ENCODE measurements at places on chromosomes 2 and 18.

DNA sequence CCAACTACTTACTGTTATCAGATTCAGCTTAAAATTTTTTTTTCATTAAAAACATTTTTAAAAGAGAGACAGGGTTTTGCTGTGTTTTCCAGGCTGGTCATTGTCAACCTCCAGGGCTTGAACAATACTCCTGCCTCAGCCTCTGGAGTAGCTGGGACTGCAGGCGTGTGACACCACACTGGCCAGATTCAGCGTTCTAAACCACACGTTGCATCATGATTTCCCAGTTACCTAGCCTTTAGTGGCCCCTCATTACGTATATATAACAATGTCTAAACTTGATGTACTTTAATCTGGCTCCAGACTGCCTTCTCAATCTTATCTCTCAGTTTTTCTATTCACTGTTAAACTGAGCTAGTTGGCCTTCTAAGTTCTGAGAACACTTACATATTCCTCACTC is 89.6 kb downstream of the COMMD1 start:
- DNase-seq, result no peak

GRCh38 chr2:228697456-228697855 is 516.0 kb upstream of the SPHKAP start:
- DNase-seq, result no peak

DNA sequence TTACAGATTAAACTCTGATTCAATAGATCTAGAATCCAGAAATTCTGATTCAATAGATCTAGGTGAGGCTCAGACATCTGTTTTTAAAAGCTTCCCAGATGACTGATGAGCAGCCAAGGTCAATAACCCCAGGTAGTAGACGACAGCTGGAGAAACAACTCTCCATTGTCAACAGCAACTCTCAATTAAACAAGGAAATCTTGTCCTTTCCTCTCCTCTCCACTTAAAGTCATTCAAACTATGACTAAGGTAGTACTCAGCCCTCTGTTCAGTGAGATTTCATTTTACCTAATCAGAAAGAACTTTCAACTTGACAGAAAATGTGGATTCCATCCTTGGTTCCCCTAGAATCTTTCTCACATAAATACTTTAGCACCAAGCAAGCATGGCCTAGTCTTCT is 94.6 kb upstream of the SCG2 start:
- DNase-seq, result no peak

DNA sequence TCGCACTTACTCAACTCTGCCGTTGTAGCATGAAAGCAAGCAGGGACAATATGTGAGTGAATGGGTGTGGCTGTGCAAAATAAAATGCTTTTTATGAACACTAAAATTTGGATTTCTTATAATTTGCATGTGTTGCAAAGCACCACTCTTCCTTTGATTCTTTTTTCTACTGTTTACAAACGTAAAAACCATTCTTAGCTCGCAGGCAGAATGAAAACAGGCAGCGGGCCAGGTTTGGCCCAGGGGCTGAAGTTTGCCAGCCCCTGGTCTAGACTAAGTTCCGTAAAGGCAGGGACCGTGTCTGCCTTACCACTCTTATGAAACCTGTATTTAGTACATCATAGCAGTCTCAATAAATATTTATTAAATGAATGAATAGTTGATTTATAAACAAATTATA is 83.7 kb upstream of the SPATS2L start:
- DNase-seq, result no peak

DNA sequence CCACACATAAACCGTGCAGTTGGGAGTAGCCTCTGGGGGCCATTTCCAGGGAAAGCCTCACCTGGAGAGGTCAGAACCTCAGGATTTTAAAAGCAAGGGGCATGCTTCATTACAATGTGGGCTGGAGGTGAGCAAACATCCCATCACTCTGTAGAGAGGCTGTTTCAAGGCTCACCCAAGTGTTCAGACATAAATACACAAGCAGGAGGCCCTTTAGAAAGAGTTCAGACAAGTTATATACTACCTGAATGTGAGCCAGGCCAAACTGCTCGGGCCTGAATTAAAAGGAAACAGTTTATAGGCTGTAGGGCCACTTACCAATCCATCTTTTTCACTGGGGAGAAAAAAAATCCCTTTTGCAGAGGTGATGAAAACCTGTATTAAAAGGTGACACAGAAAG is 540.0 kb upstream of the ZEB2 start:
- DNase-seq, result no peak

DNA sequence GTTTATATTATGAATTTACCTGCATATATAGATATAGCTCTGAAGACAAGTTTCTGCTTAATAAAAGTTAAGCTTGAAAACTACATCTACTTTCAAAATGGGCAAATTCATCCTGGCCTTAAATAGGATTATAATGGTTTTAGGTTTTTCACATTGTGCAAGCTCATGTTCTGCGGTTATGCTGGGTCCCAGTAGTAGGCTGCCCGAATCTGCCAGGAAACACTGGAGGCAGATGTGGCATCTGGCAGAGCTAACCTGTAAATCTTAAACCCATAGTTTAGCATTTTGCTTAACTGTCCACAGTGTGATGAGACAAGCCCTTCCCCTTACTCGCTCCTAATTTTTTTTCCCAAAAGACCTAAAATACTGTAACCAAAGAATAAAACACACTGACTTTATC is 234.2 kb downstream of the TCF4 start:
- DNase-seq, result no peak

- DNase-seq, result no peak
Measured at GRCh38 chr18:73954268-73954667, 193.4 kb downstream of the FBXO15 start.

DNA sequence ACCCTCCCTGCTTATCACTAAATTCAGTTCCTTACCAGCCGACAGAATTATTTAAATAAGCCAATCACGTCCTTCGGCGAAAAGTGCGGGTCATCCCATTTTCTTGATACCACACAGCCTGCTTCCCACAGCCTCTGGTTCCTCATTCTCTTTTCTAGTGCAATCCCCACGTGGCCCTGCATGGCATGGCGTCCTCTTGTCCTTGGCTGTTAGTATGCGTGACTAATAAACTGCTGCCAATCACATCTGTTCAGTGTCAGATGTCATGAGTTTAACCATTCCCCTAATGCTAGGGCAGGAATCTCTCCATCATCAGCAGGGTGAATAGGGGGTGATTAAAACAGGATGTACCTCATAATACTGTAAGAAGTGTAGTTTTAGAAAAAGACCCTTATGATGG is 62.8 kb upstream of the TSPYL6 start:
- DNase-seq, result no peak

DNA sequence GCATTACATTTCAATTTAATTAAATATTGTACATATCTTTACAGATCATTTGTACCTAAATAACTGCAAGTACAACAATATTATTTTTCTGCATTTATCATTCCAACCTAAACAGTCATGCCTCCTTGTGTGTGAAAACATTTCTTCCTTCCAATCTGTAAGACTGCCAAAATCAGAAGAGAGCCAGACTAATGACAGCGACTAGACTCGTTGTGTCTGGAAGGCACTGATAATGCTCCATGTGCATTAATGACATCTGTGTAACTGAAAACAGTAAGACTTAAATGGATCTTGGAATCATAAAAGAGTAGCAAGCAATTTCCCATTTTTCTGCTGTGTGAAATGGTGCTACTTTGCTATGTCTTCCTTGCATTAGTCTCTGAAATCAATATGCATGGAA is 278.0 kb upstream of the DSEL start:
- DNase-seq, result no peak

DNA sequence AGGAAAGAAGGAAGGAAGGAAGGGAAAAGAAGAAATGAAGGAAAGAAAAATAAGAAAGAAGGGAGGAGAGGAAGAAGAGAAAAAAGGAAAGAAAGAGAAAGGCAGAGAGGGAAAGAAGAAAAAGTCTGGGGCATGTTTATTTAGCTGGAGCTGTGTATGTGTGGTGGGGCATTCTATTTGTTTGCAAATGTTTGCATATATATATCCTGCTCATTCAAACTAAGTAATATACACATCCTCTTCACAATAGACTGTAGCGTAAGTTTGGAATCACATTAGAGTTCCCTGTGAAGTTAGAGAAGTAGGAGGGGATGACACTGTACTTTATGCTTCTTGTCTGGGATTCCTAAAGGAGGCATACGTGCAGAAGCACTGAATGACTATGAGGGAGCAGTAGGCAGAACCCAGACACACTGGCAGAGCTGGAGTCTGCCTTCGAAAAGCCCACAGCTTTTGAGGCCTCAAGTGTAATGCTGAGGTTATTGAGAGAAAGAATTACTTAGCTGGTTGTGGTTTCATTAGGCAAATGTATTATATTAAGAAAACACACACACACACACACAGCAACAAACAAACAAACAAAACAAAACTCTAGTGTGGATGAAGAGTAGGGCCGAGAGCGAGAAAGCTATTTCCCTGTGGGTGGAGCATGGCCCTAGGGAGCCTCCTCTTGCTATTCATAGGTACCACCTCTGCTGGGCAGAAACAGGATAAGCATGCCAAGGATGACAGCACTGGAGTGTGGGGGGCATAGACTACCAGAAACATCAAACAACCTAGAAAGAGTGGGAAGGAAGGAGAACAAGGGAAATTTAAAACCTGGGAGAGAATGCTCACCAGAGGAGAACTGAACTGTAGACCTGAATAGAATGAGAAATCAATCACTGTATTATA is 905.1 kb upstream of the NXPH2 start:
- no peak for DNase-seq

DNA sequence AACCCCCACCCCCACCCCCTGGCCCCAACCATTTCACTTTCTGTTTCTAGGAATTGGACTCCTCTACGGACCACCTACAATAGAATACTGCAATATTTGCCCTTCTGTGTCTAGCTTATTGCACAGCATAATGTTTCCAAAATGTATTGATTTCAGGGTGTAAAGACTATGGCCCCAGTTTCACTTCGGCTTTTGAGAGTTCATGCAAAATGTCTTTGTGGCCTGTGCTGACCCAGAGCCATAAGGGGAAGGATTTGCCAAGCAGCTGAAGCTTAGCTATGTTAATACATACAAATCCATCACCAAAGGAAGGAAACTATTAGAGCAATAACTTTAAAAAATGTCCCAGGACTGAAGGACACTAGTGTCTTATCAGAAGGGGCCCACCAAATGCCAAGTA is 11.2 kb upstream of the ATP9B start:
- no peak for DNase-seq

DNA sequence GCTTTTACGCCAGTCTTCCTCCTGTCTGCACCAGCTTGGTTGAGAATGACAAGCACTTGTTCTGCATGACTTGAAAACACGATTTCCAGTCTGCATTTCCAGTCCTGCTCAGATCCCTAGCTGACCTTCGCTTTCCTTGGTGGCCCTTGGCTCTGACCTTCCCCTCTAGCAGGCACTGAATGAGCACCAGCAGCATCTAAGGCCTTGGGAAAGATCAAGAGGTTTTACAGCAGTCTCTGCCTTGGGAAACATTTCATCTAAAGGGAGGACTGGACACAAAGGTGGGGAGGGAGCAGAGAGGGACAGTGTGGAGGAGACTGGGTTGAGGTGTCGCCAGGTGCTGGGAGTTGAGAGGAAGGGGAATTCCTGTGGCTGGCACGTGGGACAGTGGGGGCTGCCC is 30.5 kb downstream of the NTSR2 start:
- no peak for DNase-seq

GRCh38 chr2:103289105-103289725 is 527.4 kb downstream of the TMEM182 start:
- DNase-seq, result no peak

DNA sequence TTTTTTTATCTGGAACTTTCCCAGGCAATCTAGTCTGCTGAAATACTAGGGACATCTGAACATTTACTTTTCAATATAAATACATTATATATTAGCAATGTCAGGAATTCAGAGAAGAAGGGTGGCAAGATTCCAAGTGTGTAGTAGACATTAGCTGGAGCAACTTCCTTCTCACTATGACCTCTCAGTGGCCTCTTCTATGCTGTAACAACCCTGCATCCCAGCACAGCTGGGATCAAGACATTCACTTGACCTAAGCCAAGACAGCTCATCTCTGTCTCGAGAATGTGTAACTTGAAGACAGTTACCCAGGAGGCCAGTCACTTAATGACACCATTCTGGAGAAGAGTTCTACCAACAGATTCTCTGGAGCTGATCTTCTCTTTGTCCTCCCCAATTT is 61.7 kb upstream of the RALBP1 start:
- no peak for DNase-seq

GRCh38 chr2:174623690-174624089 is 26.1 kb upstream of the WIPF1 start:
- no peak for DNase-seq

- DNase-seq, result no peak
Measured at GRCh38 chr2:122736279-122736678, 980.8 kb downstream of the TSN start.

DNA sequence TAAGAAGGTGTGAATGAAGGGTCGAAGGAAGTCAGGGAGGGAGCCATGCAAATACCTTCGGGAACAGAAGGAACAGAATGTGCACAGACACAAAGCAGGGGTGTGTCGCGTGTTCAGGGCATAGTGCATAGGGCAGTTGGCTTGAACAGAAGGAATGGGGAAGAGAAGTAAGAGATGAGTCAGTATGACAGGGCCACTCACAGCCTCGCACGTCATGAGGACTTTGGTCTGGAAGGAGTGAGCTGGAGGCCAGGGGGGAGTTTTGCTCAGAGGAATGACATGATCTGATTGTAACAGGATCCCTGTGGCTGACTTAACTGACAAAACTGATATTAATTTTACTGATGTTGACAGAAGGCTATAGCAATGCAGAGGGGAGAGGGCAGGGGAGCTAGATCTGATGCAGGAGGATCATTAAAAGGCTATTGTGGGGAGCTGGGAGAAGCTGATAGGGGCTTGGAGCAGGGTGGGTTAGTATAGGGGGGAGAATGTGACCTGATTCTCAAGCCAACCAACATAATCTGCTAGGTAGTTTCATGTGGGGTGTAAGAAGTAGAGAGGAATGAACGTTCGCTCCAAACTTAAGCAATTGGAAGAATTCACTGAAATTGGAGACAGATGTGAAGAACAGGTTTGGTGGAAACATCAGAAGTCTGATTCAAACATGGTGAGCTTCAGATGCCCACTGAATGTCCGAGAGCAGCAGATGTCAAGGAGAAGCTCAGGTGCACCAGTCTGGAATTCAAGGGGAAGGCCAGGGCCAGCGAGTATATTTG is 60.4 kb upstream of the COPS8 start:
- DNase-seq, result no peak
